ENCODE measurements at places on chromosomes 4 and X.
A peak's percentile ranks its signal among the peaks of the same experiment; 100 is the strongest.

GRCh38 chrX:138866643-138867042, 155.1 kb upstream of the FGF13 start:
- DNase-seq = no peak

- no peak for DNase-seq
These were observed 35.9 kb upstream of the HPSE start for GRCh38 chr4:83370640-83370906.

DNA sequence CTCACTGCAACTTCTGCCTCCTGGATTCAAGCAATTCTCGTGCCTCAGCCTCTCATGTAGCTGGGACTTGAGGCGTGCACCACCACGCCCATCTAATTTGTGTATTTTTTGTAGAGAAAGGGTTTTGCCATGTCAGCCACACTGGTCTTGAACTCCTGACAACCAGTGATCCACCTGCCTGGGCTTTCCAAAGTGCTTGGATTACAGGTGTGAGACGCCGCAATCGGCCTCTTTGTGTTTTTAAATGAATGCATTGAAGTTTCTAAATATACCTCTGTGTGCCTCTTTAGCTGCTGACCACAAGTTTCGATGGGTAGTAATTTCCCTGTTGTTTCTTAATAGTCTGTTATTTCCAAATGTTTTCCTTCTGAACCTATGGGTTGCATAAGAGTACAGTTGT, 765.3 kb upstream of the GRIA3 start:
- DNase-seq = no peak

- no peak for DNase-seq
These were observed 75.7 kb upstream of the DCLK2 start for GRCh38 chr4:150002561-150002960.

DNA sequence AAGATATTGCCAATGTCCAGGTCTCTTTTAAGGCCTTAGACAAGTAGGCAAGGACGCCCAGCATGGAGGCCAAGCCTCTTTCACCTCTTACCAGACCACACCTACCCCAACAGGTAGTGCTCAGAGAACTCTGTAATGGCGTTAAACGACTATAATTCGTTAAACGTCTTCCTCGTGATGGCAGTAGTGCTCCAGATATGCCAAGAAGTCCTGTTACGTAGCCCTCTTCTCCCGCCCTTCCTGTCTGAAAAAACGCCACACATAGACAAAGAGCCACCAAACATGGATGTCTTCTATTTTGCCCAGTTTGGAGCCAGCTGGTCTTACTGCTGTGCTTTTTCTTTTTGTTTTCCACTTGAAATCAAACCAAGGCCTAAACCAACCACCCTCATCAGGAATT, 190.7 kb downstream of the OR13H1 start:
- DNase-seq = no peak

DNA sequence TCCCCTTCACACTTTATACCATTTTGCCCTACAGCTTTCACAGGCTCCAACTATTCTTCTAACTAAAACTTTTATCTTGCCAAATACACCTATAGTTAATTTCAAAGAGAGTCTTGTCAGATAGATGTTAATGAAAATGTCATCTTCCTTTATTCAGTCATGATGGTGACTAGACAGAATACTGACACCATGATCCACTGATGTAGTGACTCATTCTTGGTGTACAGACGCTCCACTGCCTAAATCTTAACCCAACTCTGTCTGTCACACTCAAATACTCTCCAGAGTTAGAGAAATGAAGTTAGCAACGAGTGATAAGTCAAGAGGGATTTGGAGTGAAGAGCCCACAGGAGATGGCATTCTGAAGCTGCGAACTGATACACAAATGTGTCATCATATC, 32.1 kb upstream of the HDAC8 start:
- DNase-seq = no peak

GRCh38 chrX:56314334-56314733, 82.2 kb downstream of the KLF8 start:
- no peak for DNase-seq

DNA sequence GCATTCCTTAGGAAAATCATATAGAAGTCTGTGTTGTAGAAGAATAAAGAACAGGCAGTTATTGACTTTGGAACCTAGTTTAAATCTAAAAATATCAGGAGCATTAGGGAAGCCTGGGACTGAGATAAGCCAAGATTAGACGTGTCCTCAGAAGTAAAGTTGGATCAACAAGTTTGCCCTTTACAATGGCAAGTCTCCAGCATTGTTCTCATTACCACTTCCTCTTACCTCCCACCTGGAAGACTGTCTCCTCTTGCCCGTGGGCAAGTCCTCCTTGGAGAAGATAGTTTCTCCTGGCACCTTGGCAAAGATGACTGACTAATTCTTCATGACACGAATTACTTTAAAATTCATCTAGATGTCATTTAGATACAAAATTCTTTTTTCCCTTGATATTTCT, 37.8 kb downstream of the CNKSR2 start:
- no peak for DNase-seq

DNA sequence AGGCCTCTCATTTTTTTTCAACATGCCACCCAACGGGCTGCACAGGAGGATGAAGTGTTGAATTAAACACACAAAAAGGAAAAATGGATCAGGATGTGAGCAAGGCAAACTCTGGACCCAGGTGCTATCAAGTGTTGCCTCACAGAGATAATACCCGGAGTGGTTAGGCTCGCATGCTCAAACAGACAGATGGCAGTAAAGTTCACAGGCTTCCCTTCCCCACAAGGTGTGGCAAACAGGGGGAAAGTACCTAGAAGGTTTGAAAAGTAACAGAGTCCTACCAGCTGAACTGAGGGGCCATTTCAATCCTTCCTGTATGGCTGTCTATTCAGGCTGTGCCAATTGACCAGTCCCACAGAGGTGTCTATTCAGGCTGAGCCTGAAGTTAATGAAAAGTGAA, 123.9 kb upstream of the GC start:
- DNase-seq = no peak

DNA sequence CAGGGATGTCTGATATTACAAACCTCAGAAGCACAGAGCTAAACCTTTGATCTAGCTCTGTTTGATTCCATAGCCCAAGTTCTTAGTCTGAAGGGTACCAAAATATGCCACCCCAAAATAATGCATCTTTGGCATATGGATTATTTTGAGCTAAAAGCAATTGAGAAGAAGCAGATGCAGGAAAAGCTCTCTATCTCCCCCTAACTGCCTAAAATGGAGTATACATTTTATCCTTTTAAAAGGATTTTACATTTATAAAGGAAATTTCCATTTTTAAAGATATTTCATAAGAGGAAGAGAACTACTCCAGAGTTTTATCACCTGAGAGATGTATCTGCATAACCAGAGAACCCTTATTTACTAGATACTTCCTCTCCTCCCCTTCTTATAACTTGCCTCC, 158.7 kb downstream of the ZNF674 start:
- no peak for DNase-seq

- no peak for DNase-seq
These were observed 163.1 kb downstream of the EVC2 start for GRCh38 chr4:5545271-5545670.

DNA sequence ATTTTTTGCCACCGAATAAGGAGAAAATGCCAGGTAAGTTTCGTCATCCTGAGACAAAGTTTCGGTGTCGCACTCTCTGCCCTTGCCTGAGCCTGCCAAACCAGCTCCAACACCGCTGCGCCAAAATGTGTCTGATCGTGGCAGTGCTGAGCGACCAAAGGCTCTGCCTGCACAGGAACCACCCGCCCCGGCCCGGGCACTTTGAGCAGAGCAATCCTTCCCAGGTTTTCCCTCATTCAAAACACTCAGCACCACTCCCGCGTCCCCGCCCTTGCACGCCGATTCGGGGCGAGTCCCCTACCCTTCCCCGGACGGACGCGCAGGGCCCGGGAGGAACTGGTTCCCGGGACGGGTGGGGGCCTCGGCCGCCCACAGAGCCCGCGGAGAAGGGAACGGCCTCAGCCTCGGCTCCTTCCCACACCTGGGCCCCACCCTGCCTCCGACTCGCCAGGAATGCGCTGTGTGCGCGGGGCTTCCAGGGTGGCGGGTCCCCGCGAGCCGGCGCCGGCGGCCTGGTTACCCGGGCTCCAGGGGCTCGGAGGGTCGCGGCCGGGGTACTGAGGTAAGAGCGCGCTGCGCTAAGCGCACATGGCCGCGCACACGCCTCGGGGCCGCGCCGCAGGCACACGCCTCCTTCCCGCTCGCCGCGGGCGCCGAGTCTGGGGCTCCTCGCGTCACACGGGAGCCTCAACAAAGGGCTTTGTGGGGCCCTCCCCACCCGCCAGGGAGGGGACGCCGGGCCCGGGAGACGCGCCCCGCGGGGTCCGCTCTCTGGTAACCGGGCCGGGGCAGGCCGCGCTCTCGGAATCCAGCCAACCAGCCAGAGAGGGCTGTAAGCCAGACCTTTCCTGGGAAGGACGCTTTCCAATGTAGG, at the start of gene C4orf36:
C4orf36 (minus strand) TSS at position 661 of the 874 bp plus-strand sequence. CDS start 902 bp downstream, outside the sequence.
- DNase-seq = peak; percentile 34

DNA sequence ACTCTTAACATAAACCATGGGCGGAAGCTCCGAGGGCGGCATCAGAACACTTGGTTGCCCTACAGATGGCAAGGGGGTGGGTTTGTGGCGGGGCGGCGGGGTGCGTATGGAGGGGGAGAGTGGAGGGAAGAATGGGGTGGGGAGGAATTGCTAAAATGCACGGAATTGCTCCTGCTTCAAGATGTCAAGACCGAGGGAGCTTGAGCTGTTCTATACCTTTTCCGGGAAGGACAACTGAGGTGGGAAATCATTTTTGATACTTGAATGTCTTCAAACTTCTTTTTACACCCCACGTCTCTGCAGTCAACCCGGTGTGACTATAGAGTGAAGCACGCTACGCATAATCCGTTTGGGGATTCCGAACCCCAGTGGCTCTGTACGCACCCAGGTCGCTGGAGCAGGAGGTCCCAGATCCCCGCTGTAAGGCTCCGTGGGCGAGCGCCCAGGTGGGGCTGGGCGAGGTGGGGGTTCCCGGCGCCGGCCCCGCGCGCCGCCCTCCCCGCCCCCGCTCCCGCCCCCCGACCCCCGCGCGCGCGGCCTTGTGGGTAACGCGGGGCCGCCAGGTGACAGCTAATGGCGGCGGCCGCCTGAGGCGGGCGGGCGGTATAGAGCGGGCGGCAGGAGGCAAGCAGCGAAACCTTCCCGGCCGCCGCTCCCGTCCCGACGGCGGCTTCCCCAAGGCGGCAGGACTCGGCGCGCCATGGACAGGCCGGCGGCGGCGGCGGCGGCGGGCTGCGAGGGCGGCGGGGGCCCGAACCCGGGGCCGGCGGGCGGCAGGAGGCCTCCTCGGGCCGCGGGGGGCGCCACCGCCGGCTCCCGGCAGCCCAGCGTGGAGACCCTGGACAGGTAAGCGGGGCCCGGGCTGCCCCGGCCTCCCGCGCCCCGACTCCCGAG, at the start of gene MTMR1:
MTMR1 (plus strand) TSS at position 566 of the 894 bp plus-strand sequence; CDS start at position 701, 135 bp downstream.
- no peak for DNase-seq

DNA sequence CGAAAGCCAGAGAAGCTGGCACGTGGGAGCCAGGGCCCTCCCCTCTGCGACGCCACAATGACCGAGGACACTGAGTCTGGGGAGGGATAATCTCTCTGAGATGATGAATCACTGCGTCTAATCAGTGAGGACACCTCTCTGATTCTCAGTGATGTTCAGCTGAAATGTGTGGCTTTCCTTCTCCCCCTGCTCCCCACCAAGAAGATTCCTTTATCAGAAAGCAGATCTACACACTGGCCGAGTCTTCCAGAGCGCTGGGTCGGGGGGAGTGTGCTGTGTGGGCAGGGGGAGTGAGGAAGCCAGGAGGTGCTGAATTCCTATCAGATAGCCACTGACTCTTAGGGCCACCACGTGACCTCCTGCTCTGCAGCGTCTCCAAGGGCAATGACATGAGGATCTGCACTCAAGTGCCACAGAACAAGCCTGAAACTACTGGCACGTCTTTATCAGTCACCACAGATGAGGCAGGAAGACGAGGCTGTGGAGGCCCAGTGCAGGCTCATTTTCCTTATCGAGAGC, 89.2 kb downstream of the GATB start:
- no peak for DNase-seq

DNA sequence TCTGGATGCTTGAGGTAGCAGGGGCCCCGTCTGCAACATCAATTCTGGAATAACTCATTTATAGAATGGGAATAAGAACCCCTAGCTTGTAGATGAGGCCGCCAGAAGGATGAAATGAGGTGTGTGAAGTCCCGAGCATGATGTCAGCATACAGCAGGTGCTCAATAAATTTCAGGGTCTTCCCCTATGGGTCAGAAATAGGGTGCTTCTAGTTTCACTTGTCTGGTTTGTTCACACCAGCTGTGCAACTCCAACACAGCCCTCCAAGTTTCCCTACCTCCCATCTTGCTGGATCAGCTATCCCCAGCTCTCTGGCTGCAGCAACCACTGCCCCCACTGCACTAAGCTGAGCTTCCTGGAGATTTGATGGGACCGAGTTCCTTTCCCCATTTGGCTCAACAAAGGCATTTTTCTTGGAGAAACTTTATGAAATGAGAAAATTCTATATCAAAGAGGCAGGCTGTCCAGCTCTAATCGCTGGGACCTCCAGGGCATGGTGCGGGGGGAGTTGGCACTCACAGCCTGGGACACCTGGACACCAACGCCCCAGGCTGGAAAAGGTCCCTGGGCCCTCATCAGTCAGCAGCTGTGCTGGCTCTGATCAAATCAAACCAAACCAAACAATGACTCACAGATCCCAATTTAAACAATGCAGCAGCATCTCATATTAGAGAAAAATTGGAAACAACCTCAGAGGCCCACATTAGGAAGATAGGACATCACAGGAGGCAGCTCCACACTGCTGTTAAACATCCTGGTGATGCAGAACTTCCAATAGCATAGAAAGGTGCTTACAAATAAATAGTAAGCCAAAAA, 13.3 kb downstream of the SLC2A9 start:
- DNase-seq = no peak
